Osteocyte (in vitro differentiated cells): ENCODE measurements at places on chromosomes 1 and 21. TPM values are rescaled to one million over a fixed set of nuclear protein-coding genes. Genes with fewer than 3 reads are reported as not detected.

- peaks cover 23% of the 10 kb centered on the region for H3K36me3 ChIP-seq
- H3K4me1 ChIP-seq = peaks cover 7% of the 10 kb centered on the region
- no peak for DNase-seq
- H3K27me3 ChIP-seq = no peaks in the 10 kb centered on the region
- H3K27ac ChIP-seq = no peak overlapping the region
Observed at GRCh38 chr1:7808253-7808844, 24.3 kb downstream of the PER3 start.

GRCh38 chr1:40806731-40807695 lies 23.4 kb downstream of the KCNQ4 start:
- peak overlapping the region; percentile 61 for H3K27ac ChIP-seq
- no peak for DNase-seq
- peaks cover 31% of the 10 kb centered on the region for H3K4me1 ChIP-seq
- H3K36me3 ChIP-seq = no peaks in the 10 kb centered on the region

- H3K36me3 ChIP-seq = peaks cover 2% of the 10 kb centered on the region
- no peak overlapping the region for H3K4me3 ChIP-seq
- no peak for DNase-seq
- H3K4me1 ChIP-seq = no peaks in the 10 kb centered on the region
- no peak overlapping the region for H3K27ac ChIP-seq
Observed at GRCh38 chr1:41802532-41803501, 115.9 kb downstream of the HIVEP3 start.

GRCh38 chr1:85582687-85583591 lies 2.4 kb downstream of the CCN1 start:
- H3K4me1 ChIP-seq = peaks cover 61% of the 10 kb centered on the region
- H3K4me3 ChIP-seq = peak overlapping the region; percentile 97
- H3K36me3 ChIP-seq = peaks cover 22% of the 10 kb centered on the region
- DNase-seq = no peak
- peak overlapping the region; percentile 99 for H3K27ac ChIP-seq
- H3K27me3 ChIP-seq = no peaks in the 10 kb centered on the region

DNA sequence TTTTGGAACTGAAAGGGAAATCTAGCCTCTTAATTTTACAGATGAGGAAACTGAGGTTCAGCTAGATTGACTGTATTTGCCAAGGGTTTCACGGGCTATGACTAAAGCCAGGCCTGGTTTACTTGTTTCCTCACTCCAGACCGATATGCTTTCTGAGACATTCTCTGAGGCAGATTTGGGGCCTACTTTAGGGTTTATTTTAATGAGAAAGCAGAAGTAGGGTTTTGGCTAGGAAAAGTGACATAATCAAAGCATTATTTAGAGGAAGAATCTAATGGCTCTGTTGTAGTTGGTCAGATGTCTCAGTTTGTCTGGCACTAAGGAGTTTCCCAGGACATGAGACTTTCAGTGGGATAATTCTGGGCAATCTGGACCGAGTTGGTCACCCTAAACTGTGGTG lies 1.5 kb upstream of the RPTN start:
- peaks cover 20% of the 10 kb centered on the region for H3K27me3 ChIP-seq
- H3K27ac ChIP-seq = no peak overlapping the region
- no peak for DNase-seq
- no peak overlapping the region for H3K4me3 ChIP-seq
- no peaks in the 10 kb centered on the region for H3K36me3 ChIP-seq
- H3K4me1 ChIP-seq = peaks cover 3% of the 10 kb centered on the region

Gene GJA9
- total RNA-seq = not detected in 2 replicates

Gene VSIG8
- not detected in 2 replicates for total RNA-seq

Gene KCNH1
- 7.3 and 9.4 TPM in 2 replicates for total RNA-seq
